ENCODE measurements at places on chromosomes 1 and 21.
A peak's percentile ranks its signal among the peaks of the same experiment; 100 is the strongest.

- DNase-seq: no peak
Observed at GRCh38 chr1:241527146-241527545, 5.0 kb upstream of the KMO start.

- no peak for DNase-seq
Observed at GRCh38 chr1:30682396-30683275, 40.7 kb downstream of the MATN1 start.

GRCh38 chr1:231315887-231316286 lies 21.8 kb downstream of the EXOC8 start:
- DNase-seq: peak; percentile 41

DNA sequence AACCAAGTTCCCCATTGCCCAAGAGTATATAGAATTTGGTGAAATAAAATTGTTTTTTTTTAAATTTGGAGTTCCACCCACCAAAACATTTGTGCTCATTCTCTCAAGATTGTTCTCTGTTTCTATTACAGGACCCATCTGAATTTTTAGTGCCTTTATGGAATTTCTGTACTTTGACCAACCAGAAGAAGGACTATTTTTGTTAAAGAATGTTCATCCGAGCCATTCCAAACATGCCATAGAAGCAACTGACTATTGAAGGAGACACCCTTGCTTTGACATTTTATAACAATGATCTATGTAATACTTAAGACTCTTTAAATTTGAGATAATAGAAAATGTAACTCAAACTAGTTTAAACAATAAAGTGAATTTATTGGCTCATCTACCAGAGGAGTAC lies 655.7 kb upstream of the ADAMTS5 start:
- DNase-seq: no peak

GRCh38 chr1:198171667-198172540 lies 15.1 kb downstream of the NEK7 start:
- DNase-seq: no peak

GRCh38 chr1:151542710-151543129 lies 2.6 kb downstream of the TUFT1 start:
- DNase-seq: no peak

- no peak for DNase-seq
Observed at GRCh38 chr1:115314765-115315164, 23.3 kb downstream of the NGF start.

DNA sequence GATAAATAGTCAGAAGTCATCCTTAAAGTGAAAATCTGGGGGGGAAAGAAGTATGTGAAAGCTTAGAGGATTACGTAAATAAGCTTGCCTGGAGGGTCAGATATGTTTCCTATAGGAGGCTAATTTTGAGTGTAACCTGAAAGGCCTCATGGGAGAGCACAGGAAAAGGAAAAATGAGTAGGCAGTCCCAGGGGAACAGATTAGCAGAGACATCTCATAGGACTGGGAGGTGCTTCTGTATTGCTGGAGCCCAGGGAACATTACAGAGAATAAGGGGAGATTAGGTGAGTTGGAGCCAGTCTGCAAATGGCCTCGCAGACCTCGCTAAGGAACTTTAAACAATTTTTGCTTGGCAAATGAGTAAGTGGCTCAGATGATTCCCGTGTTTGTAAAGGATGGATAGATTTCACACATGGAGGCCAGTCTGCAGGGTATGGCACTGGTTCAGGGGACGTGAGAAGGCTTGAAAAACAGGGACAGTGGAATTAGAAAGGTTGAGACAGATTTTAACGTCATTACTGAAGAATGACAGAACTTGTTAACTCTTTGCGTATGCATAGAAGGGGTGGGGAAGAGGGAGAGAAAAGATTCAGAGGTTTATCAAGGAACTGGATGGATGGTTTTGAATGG lies 149.1 kb downstream of the GREM2 start:
- DNase-seq: no peak

Data from inflammatory macrophage (primary cell).